ENCODE measurements at places on chromosomes 7 and 10.

DNA sequence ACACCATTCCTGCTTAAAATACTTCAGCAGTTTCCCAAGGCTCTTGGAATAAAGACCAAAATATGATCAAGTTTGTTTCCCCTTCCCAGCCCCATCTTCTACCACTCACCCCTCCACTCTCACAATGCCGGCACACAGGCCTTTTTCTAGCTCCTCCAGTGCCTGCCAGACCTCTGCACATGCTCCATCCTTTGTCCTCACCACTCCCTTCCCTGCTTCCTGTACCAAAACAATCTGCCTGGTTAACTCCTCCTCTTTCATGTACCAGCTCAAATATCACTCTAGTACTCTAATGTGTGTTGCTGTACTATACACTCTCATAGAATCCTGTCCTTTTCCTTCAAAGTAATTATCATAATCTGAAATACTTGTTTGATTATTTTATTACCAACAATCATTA lies 19.4 kb downstream of the SCRN1 start:
- no peak for DNase-seq

GRCh38 chr7:67413670-67414069 lies 417.0 kb downstream of the TYW1 start:
- DNase-seq = no peak

DNA sequence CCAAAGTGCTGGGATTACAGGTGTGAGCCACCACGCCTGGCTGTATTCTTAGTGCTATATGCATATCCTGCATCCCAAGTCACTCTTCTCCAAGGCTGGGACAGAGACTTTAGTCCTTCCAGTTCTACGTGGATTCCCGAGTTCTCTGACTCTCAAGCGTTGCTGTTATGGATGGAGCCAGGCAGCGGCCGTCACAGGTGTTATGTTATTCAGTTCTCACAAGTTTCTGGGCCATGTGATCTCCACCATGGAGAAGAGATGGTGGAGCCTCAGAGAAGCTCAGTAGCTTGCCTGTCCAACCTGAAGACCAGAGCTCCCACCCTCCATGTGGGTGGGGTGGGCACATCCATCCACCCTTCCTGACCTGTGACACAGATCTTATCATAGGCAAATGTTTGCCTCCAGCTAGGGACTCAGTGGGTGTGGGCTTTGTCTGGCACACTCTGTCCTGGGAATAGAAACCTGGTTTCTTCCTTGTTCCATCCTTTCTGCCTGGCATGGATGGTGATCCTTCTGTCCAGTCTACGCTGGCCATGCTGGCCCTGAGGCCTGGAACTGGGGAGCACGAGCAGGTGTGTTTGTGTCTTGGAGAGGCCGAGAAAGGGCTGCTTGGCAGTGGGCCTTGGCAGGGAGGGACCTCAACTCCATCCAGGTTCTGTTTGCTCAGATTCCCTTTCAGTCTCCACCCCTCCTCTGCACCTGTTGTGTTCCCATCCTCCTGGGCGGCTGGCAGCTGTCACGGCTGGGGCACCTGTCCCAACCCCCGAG lies 55.3 kb downstream of the NEURL1 start:
- DNase-seq = no peak

DNA sequence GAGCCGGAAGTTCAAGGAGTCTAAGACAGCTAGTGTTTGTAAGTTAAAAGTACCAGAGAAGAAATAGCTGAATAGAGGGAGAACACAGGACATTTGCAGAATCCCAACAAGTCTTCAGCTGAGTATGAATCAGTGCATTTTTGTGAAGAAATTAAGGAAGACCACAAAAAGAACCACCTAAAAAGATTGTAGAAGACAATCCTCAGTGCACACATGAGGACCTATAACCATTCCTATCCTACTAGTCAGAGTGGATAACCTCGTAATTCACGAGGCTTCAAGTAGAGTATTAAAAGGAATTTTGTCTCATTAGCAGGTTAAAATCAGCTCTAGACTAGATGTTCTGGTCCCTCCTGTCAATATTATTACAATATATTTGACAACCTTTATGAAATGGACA lies 295.4 kb upstream of the KAT6B start:
- no peak for DNase-seq

GRCh38 chr7:142108728-142109505 lies 2.6 kb upstream of the MGAM2 start:
- DNase-seq = no peak

DNA sequence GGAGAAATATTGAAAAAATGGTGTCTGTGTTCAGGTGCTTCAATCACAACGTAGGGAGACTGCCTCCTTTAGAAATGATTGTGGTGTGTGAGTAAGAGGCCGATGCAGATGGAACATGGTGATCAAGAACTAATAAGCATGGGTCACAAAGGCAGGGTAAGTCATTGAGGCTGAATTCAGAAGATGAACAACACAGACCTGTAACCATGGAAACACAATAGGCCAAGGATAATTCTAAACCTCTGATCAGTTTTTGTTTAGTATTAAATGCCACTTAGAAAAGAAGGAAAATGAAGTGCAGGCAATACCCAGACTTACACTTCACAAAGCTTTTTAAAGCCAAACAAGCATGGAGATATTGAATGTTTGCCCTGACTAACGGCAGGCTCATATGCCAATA lies 32.8 kb upstream of the TAS2R16 start:
- no peak for DNase-seq

DNA sequence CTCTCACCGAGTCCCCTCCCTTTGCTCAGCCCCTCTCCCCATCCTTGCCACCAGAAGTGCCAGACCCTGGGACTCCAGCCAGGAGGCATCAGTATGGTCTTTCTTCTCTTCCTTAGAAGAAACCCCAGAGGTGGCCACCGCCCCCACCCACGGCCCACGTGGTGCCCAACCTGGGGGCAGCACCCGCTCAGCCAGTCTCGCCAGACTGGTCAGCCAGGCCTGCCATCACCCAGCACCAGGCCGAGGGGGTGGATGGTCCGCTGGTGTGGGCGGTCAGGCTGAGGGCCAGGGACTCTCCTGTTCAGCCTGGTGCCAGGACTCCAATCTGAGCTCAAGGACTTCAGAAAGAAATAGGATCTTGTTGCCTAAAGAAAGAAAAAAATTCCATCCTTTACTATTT lies 5.8 kb upstream of the CLDN4 start:
- DNase-seq = no peak

DNA sequence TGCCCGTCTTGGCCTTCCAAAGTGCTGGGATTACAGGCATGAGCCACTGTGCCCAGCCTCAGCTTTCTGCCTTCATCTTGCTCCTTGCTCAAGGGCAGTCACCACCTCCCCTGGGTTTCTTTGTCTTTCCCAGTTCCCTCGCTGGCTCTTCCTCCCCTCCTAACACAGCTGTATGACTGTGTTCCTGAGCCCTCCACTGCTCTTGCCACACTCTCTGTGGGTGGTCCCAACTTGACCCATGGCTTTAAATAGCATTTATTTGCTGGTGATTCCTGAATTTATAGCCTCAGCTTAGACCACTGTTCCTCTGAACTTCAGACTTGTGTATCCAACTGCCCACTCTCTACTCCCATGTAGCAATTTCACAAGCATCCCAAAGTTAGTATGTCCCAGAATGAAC lies 181.3 kb downstream of the BAMBI start:
- DNase-seq = no peak

- DNase-seq = no peak
Measured at GRCh38 chr7:141263508-141263907, 189.6 kb downstream of the TMEM178B start.

- no peak for DNase-seq
Measured at GRCh38 chr7:158861004-158861787, 4.8 kb downstream of the DYNC2I1 start.

DNA sequence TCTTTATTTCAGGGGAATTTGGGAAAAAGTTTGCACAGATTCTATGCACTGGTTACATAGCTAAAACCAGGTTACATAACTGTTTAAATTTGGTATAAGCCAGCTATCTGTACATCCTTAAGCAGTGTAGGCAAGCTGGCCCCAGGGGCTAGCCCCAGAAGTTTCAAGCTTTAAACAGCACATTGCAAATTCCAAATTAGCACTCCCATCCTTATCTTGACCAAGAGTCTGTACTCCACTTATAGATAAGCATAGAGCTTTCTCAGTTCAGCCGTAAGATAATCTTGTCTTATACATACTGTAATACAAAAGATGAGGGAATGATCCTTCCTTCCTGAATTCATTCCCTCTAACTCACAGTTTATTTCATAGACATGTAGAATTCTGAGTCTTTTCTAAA lies 109.3 kb downstream of the SPAG6 start:
- no peak for DNase-seq

DNA sequence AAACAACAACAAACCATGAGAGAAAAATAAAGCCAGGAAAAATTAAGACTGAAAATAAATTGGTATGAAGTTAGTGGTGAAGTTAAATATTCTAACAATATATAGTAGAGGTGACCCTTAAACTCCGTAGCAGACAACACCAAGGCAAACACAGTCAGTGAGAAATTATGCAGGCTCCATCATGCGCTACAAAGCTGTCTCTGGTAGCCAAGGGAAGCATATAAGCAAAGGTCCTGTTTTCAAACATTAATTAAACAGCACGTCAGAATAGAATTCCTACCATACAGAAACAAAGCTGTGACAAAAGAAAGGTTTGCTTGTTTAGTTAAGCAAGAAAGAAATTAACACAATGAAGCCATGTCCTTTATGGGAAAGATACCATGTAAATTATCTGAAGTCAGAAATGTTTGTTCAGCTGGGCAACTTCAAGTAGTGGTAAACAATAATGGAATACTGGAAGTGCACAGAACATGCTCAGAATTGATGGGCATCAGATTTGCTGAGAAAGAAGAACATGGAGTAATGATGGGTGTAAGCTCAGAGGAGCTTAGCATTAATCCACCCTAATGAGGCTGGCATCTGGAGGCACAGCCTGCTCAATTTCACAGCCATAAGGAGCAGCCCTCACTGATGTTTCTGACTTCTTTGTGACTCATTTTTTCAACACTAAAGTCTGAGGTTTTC lies 75.7 kb downstream of the IGF2BP3 start:
- DNase-seq = no peak

DNA sequence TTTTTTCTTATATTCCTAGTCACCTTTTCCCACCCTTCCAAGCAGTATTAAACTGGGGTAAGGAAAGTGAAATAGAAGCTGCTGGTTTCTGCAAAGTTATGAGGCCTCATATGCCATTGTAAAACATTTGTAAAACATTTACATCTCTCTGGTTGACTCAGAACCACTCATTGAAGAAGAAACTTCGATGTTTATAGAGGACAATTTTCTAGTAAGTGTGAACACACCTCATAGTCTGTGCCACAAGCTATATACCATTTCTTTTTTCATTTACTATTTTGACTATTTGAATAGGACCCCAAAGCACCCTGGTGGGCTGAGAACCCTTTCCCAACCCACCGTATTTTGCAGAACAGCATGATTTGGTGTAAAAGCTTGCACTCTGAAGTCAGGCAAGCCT lies 12.9 kb upstream of the ITGB1 start:
- DNase-seq = no peak

GRCh38 chr7:56026538-56026937 lies 24.7 kb downstream of the PSPH start:
- DNase-seq = no peak

DNA sequence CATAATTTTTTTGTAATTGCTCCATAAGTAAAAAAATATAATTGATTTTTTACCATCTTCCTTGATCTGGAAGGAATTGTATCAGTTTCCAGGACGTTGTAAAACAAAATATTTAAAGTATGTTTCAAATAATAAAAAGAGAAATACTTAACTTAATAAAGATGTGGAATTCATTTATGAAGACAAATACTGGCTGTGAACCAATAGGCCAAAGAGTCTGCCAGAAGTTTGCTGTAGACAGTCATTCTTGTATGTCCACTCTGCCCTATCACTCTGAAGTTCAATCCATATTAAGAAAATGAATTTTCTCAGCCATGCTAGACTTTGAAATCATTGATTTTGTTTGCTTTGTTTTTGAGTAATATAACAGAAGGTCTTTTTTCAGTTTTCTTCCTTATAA lies 256.4 kb downstream of the TRIL start:
- no peak for DNase-seq

DNA sequence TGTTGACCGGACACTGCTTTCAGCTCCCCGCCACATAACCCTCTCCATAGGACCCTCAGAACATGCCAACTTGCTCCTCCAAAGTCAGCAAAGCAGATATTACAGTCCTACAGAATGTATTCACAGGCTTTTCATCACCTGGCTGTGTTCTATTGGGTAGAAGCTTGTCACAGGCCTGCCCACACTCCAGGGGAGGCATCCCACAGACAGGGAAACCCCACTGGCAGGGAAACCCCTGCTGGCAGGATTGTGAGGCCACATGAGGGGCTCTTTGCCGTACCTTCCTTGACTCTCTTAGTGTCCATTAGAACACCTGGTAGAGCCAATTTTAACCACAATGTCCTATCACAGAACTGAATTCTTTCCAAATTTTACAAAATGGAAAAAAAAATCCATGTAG lies 344.2 kb upstream of the MGMT start:
- DNase-seq = no peak

DNA sequence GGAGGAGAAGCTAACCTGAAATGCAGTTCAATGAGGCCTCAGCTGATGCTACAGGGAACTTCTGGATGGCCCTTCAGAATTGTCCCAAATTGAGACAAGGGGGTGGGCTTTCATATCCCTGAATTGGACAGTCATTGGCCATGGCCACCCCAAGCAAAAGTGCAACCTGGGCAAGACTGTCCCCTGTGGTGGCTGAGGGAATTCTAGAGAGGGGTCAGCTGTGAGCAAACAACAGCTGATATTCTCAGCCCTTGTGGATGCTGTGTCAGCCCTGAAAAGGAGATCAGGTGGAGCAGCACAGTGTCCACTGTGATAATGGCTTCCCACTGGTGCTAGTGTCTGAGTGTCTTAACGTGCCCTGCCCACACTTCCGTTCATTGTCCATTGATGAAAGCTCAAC lies 76.6 kb downstream of the SLC16A9 start:
- DNase-seq = no peak

DNA sequence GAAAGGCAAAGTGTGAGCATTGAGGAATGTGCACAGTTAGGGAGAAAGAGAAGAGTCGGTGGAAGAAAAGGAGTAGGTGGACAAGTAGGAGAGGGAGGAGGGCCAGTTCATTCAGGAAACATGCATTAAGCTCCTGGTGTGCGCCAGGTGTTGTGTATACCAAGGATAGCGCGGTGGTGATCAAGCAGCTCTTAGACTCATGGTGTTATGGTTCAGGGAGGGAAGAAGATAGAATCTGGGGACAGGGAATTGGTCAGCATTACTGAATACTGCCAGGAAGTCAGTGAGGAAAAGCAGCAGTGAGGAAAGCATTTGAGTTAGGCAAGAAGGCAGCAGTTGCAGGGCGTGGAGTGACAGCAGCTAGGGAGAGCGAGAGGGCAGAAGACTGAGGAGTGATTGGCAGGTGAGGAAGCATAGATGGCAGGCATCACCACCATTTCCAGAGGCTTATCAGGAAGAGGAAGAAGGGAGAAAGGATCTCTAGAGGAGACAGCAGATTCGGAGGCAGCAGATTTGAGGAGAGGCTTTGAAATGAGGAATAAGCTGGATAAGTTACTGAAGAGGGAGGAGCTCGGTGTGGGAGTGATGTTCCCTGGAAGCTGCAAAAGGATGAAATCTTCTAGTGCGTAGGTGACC lies 265.6 kb downstream of the GFRA1 start:
- no peak for DNase-seq

GRCh38 chr10:120982507-120982906 lies 131.3 kb downstream of the WDR11 start:
- DNase-seq = no peak

GRCh38 chr7:87218796-87219544 lies 562 bp downstream of the TMEM243 start:
- peak; percentile 9 for DNase-seq

Data from activated CD4-positive, alpha-beta T cell treated with anti-CD3 and anti-CD28 coated beads for 24 hours (primary cell).